ENCODE measurements at places on chromosomes 5 and 9. TPM values are rescaled to one million over a fixed set of nuclear protein-coding genes. Genes with fewer than 3 reads are reported as not detected.

Gene OTULINL
- total RNA-seq: 4.3 TPM

Gene SQSTM1
- 275 TPM for total RNA-seq

Gene PKD2L2
- total RNA-seq: not detected

Gene GPR151
- not detected for total RNA-seq

Gene AIF1L
- 52.5 TPM for total RNA-seq

Gene SLC36A3
- not detected for total RNA-seq

Gene NR2F1-AS1
- 1.2 TPM for total RNA-seq

Gene ACTBL2
- total RNA-seq: 2.2 TPM

Gene LCN1
- not detected for total RNA-seq

Gene PCDHGA3
- 0.52 TPM for total RNA-seq

Gene ANKRD55
- total RNA-seq: not detected

Gene SAXO1
- not detected for total RNA-seq

Gene BTNL3
- total RNA-seq: not detected

Gene COL23A1
- total RNA-seq: not detected

Gene IDNK
- total RNA-seq: 5.1 TPM

Gene HTR4
- total RNA-seq: not detected

Gene PCDH1
- total RNA-seq: 17.4 TPM

Gene RAB14
- 16.7 TPM for total RNA-seq

Gene SPAAR
- 0.29 TPM for total RNA-seq

Gene MORN5
- not detected for total RNA-seq

Measured in epithelial cell of proximal tubule (primary cell).